ENCODE measurements at places on chromosomes 3 and 15.

DNA sequence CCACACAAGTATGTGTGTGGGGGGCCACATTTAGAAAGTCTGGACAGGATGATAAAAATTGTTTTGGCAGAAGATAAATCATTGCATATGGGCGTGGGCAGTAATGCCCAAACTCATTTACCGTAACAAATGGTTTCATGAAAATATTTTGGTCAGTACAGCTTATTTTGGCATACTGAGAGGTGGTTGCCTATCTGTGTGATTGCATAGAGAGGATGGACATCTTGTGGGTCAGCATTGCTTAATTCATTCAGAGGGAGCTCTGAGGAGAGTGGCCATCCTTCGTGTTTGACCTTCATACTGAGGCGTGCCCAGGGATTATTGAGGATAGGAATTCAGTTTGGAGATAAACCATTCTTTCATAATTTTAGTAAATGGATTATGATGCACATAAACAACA lies 162.5 kb downstream of the GAP43 start:
- DNase-seq = no peak

DNA sequence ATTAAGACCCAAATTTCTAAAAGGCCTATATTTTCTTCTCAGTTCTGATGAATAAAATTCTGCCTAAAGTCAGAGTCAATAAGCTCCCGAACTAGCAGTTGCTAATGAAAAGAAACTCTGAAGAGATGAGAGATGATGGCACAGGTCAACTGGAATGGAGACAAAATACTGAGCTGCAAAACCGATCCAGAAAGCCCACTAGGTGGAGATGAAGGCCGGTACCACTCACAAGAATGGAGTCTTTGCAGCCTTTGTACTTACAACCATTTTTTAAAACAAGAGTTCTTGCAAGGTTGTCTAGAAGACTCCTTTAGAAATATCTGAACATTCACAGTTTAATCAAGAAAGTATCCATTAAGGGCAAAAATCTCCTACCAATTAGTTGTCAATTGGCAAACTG lies 119.9 kb upstream of the TJP1 start:
- DNase-seq = no peak

DNA sequence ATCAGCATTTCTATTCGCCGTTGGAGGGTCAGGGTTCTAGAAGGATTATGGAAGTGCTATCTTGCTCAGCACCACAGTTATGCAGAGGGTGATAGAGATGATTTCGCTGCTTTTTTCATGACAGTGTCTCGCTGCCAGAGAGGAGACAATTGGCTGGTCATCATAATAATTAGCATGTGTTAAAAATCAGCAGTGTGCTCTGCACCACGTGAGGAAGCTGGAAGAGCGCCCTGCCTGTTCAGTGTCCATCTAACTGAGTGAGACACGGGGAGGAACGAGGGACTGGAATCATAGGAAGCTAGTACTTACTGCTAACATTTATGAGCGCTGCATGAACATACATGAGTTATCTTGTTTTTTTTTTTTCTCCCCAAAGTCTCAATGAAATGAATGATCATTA lies 116.2 kb upstream of the PLAAT1 start:
- no peak for DNase-seq

GRCh38 chr15:81981908-81982307 lies 63.9 kb downstream of the MEX3B start:
- no peak for DNase-seq

DNA sequence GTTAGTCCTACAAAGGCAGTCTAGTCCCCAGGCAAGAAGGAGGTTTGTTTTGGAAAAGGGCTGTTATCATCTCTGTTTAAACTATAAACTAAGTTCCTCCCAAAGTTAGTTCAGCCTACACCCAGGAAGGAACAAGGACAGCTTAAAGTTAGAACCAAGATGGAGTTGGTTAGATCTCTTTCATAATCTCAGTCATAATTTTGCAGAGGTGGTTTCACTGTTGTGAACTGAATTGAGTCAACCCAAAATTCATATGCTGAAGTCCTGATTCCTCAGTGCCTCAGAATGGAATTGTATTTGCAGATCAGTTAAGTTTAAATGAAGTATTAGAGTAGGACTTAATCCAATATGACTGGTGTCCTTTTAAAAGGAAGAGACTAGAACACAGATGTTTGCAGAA lies 101.0 kb upstream of the C3orf80 start:
- DNase-seq = no peak

DNA sequence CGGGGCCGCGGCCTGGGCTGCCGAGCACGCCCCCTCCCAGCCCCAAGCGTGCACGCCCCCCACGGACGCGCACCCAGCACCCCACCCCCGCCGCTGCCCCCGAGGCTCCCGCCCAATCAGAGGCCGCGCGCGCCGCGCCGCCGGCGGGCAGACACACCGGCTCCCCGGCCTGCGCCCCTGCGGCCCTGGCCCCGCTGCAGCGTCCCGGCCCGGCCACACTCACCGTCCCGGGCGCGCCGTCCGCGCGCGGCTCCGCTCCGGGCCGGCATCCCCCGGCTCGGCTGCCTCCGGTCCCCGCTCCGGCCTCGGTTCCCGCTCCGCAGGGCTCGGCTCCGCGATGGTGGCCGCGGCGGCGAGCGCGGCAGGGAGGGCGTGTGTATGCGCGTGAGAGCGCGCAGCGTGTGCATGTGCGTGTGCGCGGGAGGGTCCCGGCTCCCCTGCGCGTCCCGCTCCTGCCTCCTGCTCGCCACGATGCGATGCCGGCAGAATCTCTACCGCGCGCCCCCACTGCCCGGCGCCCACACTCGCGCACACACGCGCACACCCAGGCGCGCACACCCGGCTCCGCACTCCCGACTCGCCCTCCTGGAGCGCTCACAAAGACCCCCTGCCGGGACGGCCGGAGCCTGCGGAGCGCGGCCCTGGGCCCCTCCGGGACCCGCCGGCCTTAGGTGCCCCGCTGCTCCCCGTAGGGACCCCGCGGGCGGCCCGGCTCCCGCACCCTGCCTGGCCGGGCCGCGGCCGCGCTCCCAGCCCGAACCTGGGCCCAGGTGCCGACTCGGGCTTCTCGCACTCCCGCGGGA lies 186.5 kb upstream of the LINGO1 start:
- DNase-seq = no peak

DNA sequence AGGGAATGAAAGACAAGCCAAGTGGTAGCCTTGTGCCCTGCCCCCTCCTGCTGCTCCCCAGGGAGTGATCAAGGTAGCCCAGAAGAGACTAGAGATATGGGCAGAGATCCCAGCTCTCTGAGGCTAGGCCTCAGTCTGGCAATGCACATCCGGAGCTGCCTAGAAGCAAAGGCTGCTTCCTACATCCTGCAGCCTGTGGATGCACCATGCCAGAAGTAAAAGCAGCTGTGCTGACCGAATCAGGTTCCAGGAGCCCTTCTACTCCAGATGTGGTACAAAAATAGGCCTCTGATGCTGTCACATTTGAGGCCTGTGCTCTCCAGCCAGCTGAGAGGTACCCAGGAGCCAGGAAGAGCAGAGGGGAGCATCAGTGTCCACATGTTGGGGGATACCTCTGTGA lies 16.0 kb downstream of the TRAIP start:
- no peak for DNase-seq

DNA sequence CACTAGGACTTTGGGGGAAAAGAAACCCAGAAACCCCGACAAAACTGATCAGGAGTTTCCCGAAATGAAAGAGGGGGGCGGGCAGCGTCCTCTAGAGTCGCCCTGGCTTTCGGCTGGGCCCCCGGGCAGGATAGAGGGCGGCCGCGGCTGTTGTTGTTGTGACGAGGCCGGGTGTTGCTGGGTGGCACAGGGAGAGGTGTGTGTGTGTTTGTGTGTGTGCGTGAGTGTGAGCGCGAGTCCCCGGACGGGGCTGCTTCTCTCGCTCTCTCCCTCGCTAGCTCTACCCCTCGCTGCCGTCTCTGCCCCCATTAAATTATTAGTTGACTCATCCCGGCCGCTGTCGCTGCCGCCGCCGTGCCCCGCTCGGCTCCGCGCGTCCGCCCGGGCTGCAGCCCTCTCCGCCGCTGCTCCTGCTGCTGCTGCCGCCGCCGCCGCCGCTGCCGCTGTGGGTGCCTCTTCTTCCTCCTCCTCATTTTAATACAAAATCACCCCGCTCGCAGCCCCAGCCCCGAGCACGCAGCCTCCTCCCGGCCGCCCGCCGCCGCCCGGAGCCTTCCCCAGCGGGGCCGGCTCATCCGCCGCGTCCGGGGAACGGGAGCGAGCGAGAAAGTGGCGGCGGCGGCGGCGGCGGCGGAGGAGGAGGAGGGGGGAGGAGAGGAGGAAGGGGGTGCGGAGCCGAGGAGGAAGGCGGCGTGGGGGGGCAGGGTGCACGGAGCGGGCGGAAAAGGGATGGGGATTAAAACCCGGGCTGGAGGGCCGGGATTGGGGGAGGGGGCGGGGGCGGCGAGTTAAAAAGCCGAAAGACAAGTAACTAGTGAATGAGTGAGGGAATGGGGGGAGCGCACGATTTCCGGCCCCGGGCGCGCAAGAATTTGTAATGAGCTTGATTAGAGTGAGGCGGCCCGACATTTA lies at the start of gene SATB1:
TSS of gene SATB1 (minus strand) at position 611 of the 912 bp plus-strand sequence. CDS start 4,372 bp downstream, outside the sequence.
- no peak for DNase-seq

DNA sequence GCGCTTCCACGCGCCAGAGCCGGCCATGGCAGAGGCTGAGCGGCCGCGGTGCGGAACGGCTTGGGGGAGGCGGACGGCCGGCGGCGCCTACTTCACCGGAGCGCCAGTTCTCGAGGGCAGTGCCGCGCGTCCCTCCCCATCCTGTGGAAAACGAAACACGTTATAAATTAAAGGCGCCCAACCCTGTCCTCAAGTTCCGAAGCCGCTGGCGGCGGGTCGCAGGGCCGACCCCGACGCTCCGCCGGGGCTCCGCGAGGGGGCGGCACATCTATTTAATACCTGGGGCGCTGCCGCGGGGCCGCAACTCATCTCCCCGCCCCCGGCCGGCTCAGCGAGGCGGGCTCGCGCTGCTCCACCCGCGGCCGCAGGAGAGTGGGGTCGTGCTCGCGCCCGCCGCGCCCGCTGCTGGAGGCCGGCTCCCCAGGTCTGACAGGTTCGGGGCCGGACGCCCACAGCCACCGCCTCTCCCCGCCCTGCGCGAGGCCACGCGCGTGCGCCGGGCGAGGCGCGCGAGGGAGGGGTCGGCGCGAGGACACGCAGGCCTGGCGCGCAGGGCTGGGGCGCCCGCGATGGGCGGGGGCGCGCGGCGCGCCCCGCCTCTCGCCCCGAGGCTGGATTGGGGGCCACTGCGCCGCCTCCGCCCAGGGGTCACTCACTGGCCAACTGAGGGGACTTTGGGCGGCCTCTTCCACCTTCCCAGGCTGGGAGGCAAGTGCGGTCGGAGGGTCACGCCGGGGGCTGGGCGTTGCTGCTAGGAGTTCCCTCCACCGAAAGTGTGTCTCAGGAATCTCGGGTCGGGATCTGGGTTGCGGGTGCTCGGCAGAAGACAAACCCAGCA lies at the start of gene SLC30A4:
TSS of gene SLC30A4 (minus strand) at position 428 of the 838 bp plus-strand sequence. CDS start at position 27, 401 bp downstream.
- peak; percentile 41 for DNase-seq

GRCh38 chr3:181103605-181104004 lies 114.1 kb upstream of the DNAJC19 start:
- DNase-seq = no peak

- DNase-seq = no peak
Measured at GRCh38 chr15:23516866-23517265, 48.6 kb upstream of the MKRN3 start.

GRCh38 chr15:96345560-96346399 lies 15.3 kb downstream of the NR2F2 start:
- DNase-seq = no peak

GRCh38 chr15:95142531-95142930 lies 911.2 kb downstream of the MCTP2 start:
- no peak for DNase-seq

DNA sequence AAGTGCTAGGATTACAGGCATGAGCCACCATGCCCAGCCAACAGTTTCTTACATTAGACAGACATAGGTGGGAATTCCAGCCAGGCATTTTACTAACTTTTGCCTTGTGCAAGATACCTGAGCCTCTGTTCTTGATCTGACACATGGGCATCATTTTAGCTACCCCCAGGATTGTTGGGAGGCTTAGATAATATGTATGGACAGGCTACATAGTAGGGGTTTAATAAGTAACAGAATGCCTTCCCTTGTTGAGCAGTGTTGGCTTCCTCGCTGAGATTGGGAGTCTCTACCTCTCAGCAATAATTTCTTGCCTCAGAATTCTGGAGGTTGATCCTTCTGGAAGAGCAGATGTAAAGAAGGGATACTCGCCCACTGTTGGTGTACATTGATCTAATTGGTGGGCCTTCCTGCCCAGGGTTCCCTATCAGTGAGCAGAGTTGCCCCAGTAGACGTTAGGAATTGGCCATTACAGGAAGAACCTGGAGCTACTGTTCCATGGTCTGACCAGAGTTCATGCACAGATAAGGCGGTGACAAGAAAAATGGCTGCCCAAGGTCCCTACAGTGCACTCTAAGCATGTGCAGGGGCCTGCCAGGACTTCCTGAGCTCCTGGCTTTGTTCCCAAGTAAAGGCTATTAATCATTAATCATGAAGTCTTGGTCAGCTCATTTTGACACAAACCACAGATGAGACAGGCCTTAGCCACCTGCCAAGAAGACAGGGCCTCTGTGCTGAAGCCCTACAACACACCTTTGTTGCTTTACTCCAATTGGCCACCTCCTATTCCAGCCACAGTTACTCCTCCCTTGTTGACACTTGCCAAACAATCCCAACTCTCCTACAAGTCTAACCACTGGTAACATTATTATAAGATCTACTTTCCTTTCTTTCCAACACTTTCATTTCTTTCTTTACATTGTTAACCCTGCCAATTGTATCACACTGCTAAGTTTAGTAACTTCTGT lies 5.0 kb upstream of the IL17RE start:
- DNase-seq = no peak

DNA sequence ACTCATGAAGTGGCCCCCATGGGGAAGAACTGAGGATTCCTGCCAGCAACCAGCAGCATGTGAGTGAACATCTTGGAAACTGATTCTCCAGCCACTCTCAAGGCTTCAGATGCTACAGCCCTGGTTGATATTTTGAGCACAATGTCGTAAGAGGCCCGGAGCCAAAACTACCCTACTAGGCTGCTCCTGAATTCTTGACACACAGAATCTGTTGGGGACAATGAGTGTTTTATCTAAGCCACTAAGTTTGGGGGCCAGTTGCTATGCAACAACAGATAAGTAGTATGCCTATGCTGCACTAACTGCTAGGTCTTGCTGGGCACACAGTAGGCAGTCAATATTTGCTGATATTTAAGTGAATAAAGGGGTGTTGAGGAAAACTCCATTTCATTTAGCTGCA lies 89.9 kb upstream of the CHL1 start:
- no peak for DNase-seq

DNA sequence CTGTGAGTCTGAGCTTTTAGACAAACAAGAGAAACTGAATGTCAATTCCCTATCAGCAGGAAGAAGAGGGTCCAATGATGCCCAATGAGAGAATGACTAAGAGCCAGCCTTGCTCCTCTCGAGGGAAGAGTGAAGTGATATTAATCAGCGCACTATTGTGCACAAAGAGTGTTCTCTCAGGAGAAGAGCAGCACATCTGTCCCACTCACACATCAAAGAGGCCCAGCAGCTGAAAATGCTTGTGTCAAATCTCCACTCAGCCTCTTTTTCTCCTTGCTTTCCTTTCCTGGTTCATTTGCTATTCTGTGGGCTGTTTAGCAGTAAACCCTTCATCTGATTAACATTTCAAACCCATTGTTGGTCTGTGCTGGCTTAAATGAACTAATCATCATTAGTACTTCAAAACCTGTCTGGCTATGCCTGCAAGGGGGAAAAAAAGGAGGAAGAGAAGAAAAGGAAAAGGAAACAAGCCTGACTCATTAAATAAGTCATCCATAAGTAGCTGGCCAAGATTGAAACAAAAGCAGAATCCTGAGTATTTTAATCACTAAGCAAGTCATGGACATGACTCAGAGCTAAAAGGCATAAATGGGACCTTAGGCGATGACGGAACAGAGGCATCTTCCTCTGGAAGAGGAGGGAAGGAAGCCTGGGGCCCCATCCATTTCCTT lies 912.7 kb downstream of the TUSC7 start:
- no peak for DNase-seq

Measured in right renal cortex interstitium (tissue), 3 donors.